Esophagus squamous epithelium (tissue), 5 donors: ENCODE measurements at places on chromosomes 5 and 9. TPM values are rescaled to one million over a fixed set of nuclear protein-coding genes. Genes with fewer than 3 reads are reported as not detected.

Gene NOXA1
- total RNA-seq, result 2.1 TPM

Gene ADAMTSL2
- 1.1 TPM for total RNA-seq

Gene PRRT1B
- not detected for total RNA-seq

Gene ANKRA2
- 35.3 TPM for total RNA-seq

Gene RANBP17
- total RNA-seq, result 9.3 TPM

Gene PCDHGB5
- total RNA-seq, result 6.3 TPM

Gene SPINK4
- not detected for total RNA-seq

Gene TMC1
- not detected for total RNA-seq

Gene QRFP
- total RNA-seq, result 0.18 TPM

DNA sequence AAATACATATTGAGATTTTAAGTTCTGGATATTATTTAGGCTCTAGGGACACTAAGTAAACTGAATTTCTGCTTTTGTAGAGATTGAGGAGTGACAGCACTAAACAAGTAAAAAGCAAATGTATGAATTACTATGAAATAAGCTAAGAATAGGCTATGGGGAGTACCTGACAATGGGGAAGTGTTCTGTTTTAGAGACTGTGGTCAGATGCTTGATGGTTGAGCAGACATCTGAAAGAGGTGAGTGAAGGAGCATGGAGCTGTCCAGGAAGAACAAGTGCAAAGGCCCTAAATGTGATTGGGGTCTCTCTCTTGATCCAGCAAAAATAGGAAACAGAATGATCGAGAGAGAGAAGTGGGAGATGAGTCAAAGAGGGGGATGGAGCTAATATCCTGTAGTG, 111.7 kb downstream of the JAKMIP2 start:
- no peak for DNase-seq

DNA sequence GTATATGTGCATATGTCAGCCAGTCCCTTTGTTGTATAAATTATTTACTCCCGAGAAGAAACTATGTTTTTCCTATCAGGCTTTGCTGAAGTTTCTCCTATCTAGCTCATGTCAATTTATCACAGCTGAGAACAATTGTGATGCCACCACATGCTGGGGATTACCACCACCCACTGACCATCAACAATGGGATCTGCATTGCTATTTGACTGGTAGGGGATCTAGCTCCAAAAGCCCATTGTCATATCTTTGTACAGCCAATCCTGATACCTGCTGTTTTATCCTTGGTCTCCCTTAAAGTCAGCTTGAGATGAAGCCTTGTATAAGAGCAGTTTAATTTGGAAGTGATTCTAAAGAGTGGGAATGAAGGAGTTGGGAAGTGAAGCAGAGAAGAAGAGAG, 53.9 kb upstream of the KCNN2 start:
- DNase-seq, result no peak

- no peak for DNase-seq
Observed at GRCh38 chr5:138985256-138985655, 110.1 kb upstream of the LRRTM2 start.

GRCh38 chr9:72396247-72397091, 31.5 kb upstream of the ZFAND5 start:
- no peak for DNase-seq

- no peak for DNase-seq
Observed at GRCh38 chr5:446883-447263, 3.9 kb downstream of the EXOC3 start.

GRCh38 chr9:83218411-83219090, 155.6 kb upstream of the RASEF start:
- no peak for DNase-seq

DNA sequence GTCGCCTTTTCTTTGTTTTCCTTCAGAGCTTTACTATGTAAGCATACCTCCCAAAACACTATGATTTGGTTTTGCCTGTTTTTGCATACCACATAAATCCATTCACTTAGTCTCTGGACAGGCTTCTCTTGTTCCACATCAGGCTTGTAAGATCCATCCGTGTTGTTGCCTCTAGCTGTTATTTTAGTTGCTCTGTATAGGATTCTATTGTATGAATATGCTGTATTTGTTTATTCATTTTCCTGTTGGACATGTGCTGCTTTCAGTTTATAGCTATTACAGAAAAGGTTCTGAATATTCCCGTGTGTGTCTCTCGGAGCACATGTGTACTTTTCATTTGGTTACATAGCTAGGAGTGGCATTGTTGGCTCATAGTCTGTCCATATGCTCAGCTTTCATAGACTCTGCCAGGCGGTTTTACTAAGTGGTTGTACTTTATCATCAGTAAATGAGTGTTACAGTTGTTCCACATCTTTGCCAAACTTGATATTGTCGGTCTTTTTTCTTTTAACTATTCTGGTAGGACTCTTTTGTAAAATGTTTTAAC, 41.8 kb downstream of the NUP214 start:
- no peak for DNase-seq

- no peak for DNase-seq
Observed at GRCh38 chr9:107948601-107949000, 459.0 kb upstream of the KLF4 start.

GRCh38 chr5:111655169-111655924, 101.6 kb downstream of the NREP start:
- DNase-seq, result no peak

GRCh38 chr9:91131433-91131839, 230.3 kb downstream of the AUH start:
- DNase-seq, result no peak

- DNase-seq, result no peak
Observed at GRCh38 chr9:90727488-90727887, 74.1 kb upstream of the SYK start.

- DNase-seq, result no peak
Observed at GRCh38 chr9:33233626-33234342, 6.2 kb upstream of the SPINK4 start.

GRCh38 chr9:91647371-91647770, 223.7 kb upstream of the NFIL3 start:
- DNase-seq, result no peak

- DNase-seq, result no peak
Observed at GRCh38 chr5:176541338-176542134, 4.3 kb upstream of the RNF44 start.

DNA sequence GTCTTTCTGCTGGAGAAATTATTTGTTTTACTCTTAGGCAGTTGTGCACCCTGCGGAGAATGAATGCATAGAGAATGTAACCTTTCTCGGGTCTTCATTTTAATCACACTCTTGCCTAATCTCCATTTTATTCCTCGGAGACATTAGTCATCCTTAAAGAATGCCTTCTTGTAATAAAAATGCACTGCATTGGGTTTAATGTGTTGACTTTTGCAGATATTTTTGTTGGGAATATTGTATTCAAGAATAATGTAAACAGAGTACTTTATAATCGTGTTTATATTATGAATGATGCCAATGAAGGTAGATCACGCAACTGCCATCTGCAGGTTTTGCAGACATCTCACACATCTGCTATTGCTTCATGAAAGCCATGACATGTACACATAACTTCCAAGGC, 1093.9 kb upstream of the CDH6 start:
- no peak for DNase-seq

DNA sequence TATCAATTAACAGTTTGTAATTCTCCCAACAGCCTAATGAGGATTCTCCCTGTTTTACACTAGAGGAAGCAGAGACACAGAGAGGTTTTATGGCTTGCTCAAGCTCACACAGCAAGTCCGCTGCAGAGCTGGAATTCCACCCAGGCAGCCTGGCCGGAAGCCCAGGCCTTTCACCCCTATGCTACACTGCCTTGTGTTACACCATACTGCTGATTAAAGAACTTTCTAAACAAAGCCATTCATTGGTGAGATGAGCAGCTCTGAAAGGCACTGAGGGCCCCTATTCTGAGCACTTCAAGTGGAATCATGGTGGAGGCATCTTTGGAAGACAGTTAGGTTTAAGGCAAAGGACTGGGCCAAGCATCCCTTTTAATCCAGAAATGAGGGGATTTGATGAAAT, 14.7 kb upstream of the LARP1 start:
- no peak for DNase-seq

DNA sequence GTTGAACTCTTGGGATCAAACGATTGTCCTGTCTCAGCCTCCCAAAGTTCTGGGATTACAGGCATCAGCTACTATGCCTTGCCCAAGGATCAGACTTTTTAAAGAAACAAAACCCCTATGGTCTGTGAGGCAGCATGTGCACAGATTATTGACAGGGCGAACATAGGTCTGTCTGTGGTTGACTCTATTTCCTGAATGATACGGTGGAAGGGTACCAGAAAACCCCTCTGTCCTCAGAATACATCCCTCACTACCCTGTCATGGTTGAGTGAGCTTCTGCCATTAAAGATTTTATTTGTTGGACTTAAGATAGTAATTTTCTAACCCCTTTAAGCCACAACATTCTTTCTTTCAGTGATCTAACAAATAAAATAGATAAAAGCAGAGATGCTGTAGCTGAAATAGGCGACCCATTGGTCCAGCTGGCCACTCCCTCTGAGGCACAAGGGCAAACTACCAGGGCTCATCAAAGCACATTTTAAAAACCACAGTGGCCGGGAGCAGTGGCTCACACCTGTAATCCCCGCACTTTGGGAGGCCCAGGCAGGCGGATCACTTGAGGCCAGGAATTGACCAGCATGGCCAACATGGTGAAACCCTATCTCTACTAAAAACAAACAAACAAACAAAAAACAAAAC, 84.9 kb upstream of the ANKRD55 start:
- no peak for DNase-seq

DNA sequence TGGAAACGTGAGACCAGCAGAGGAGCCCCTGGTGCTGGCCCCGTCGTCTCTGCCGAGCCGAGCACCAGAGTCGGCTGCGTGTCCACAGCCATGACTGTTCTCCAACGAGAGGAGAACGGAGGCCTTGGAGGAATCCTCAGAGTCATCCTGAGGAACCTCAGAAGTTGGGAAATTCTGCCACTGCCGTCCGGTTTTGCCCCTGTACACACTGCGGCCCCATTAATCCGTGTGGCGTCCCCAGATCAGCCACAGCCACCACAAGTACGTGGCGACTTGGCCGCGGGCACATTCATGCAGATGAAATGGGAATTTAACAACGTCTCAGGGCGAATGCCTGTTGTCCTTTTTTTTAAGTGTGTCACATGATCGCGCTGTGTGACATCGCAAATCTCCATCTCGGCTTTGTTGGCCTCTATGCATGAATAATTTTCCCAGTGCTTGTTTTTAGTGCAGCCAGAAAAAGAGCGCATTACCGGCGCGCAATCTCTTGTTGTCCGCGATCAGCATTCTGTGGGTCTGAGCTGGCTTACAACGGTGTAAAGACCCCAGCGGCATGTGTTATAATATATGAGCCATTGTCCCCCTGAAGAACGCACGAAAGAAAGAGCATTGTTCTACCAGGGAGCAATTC, 323.0 kb upstream of the IRX4 start:
- no peak for DNase-seq

GRCh38 chr5:140969880-140970279, 3.6 kb downstream of the PCDHAC2 start:
- DNase-seq, result no peak

DNA sequence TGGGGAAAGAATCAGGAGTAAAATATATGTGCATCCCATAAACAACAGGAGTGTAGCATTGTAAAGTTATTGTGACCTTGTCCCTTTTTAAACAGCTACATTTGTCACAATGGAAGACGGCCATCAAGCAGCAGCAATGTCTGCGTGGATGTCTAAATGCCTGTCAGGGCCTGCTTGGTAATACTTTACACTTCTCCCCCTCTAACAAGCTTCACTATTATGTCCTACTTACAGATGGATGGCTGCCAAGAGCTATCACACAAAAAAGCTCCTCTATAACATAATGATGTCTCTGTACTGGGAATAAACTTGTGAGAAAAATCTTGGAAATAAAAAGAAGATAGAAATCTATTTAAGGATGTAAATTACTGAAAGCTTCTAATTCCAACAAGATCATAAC, 213.0 kb downstream of the FBXL17 start:
- DNase-seq, result no peak

GRCh38 chr9:19785230-19785629, 3.6 kb downstream of the SLC24A2 start:
- DNase-seq, result no peak

DNA sequence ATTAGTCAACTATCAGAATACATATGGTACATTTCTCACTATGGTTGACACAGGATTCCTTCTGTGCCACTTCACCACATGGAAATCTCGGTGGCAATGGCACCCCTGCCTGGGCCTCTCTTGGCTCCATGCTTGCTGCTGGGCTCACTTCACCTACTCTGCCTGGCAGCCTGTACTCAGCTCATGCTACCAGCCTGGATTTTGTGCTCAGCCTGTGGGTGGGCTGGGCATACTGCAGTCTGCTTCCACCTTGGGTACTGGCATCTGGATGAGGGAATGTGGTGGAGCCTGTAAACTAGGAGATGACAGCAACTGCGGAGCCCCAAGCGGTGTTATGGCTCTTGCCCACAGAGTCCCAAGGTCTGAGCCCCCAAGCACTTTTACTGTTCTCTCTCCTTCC, 604.1 kb downstream of the MTRR start:
- DNase-seq, result no peak
